ENCODE measurements at places on chromosomes 13 and 19. TPM values are rescaled to one million over a fixed set of nuclear protein-coding genes. Genes with fewer than 3 reads are reported as not detected.
A peak's percentile ranks its signal among the peaks of the same experiment; 100 is the strongest.

The LGALS14 gene
- total RNA-seq = not detected

DNA sequence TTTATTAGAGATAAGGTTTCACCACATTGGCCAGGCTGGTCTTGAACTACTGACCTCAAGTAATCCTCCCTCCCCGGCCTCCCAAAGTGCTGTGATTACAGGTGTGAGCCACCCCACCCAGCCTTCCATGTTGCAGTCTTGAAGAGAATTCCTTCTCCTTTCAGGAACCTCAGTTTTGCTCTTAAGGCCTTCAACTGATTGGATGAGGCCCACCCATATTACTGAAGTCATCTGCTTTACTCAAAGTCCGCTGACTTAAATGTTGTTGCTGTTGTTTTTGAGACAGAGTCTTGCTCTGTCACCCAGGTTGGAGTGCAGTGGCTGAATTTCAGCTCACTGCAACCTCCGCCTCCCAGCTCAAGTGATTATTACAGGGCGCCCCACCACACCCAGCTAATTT lies 33.5 kb downstream of the RASL11A start:
- DNase-seq = no peak

- peak; percentile 67 for DNase-seq
These were observed 565 bp upstream of the ZFP30 start for GRCh38 chr19:37655689-37656371.

DNA sequence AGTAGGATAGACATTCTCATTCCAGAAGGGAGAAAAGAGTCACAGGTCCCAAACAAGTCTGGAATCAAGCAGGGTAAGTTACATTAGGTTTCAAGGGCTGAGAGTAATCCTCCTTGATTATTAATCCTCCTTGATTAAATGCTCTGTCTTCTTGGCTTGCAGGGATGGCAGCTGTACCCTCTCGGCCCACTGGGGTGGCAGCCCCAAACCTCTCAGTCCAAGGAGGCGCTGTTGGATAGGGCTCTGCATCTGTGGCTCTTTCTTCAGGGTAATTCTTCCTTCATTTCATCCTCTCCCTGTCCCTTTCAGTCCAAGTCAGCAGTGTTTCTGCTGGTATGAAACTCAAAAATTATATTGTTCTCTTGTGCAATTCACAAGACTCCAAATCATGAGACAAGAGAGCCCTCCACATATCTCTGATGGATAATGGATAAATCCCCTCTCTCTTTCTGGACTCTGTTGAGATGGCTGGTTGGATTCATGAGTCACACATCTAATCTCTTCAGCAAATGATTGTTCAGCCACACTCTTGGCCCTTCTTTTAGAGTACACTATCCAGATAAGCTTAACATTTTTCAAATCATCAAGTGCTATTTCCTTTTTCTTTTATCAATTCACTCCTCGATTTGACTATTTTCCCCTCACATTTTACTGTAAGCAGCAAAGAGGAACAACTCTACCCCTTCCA lies 323.7 kb upstream of the HTR2A start:
- no peak for DNase-seq

The PIN1 gene
- total RNA-seq = 35.6 TPM

GRCh38 chr13:83881917-83882605 lies at the start of gene SLITRK1:
SLITRK1 (minus strand) TSS chr13:83882474; CDS start chr13:83881507, 967 bp downstream.
- DNase-seq = no peak

DNA sequence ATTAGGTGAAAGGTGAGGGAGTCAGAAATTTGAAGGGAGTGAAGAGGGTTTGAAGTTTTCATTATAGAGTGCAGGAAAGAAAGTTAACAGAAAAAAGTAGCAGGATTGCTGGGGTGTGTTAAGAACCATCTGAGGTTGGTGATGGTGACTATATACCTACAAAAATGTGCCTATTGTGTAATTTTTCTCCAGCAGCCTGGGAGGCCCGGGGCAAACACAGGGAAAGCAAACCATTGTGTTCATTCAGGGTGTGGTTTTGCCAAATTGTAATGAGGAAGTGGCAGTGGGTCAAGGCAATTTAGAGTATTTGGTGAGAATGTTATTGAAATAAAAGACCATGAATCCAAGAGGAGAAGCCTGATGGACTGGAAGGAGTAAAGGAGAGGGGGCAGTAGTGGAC lies 8.2 kb upstream of the SUCLA2 start:
- no peak for DNase-seq

DNA sequence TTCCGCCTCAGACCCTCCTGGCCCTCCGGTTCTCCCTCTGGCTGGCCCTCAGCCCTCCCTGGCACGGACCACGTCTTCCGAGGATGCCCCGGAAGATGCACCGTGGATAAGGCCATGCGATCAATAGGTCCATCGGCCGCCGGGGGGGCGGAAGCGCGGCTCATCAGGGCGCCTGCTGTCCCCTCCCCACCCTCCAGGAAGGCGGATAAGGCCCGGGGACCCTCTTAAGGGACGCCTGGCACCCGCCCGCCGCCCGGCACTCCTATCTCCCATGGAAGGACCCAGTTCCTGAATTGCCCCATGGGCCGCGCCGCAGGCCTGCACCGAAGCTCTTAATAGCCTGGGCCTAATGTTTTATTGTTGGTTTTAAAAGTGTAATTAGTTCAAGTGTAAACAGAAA lies 46.2 kb upstream of the TCF3 start:
- no peak for DNase-seq

The SIGLEC12 gene
- total RNA-seq = not detected
